NCI-H2081 treated with DMSO at 0.1 percent for 48 hours (cell line): ENCODE measurements at places on chromosomes 13 and 19.

- DNase-seq: no peak
Measured at GRCh38 chr19:41707502-41707812, 969 bp upstream of the CEACAM5 start.

- no peak for DNase-seq
Measured at GRCh38 chr19:51803519-51803918, 8.6 kb downstream of the FPR3 start.

- DNase-seq: no peak
Measured at GRCh38 chr13:52449331-52450011, 963 bp downstream of the VPS36 start.

DNA sequence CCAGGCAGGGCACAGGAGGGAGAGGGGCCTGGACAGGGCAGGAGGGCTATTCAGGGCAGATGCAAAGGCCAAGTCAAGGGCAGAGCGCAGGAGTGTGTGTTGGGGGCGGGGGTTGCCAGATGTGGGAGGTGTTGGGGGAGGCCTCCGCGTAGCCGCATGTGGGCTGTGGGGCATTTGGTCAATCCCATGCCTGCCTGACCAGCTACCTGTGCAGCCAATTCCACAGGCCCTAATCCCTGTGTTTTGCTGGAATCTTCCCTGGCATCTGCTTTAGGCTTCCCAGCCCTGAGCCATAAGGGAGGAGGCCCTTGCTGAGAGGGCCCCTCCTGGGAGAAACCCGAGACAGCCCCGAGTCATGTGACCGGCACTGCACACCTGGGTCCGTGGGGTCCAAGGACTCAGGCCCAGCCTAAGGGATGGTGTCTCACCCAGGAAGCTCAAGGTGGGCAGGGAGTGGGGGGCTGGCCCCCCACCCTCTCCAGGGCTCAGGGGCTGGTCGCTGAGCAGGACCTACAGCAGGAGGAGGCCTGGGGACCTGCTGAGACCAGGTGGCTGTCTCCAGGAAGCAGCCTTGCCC is 20.3 kb downstream of the RFX1 start:
- DNase-seq: no peak

DNA sequence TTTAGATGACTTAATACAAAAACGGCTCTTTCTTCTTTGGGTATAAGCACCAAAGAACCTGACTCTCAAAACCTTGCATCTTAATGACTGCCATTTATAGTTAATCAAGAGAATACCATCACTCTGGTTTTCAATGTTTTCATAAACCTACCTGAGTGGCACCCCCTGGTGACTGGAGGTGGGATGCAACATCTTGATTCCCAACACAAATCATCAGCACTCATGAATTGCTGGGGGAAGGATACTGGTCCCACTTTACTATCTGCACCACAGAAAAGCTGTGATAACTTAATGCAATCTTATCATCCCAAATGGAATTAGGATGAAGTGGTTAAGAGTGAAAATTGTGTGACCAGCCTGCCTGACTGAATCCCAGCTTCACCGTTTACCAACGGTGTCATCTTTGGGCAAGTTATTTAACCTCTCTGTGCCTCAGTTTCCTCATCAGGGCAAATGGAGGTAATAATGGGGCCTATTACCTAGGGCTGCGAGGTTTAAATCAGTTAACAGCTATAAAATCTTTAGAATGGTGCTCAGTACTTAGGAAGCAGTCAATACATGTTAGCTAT is 366.4 kb downstream of the KLF12 start:
- DNase-seq: no peak

GRCh38 chr13:21465710-21466160 is 6.6 kb upstream of the ZDHHC20 start:
- no peak for DNase-seq

DNA sequence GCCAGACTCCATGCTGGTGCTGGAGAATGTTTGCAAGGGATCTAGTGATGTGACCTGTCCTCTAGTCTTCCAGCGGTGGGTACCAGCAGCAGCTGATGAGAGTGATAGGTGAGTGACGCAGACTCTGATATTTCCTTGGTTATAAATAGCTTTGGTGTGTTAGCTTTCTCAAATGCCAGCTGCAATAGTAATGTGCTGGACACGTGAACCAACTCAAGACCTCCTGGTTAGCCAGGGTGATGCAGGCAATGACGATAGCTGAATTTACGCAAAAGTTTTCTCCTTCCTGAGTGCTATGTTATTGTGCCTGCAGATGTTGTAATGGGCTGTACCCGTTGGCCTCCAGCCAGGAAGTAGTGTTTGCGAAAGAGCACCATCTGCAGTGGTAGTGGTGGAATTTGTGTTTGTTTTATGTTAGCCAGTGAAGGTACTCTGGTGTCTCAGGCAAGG is 129.5 kb downstream of the CYSLTR2 start:
- no peak for DNase-seq

GRCh38 chr19:38210458-38210987 is 13.5 kb downstream of the DPF1 start:
- DNase-seq: no peak

DNA sequence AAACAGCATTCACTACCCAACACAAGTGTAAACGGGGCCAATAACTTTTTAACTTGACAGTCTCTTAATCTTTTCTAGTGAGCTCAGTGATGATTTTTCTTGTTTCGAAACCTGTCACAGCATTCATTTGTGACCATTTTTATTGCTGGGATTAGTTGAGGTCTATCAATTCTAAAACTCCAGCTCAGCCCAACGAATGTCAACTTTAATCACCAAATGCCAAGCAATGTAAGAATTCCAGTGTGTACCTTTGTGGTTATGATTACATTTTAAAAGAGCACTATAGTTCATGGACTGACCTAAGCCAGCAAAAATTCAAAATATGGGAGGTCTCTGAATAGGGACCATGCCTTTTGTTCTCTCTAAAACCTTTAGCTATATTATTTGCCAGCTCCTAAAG is 694.3 kb upstream of the SGCG start:
- DNase-seq: no peak

DNA sequence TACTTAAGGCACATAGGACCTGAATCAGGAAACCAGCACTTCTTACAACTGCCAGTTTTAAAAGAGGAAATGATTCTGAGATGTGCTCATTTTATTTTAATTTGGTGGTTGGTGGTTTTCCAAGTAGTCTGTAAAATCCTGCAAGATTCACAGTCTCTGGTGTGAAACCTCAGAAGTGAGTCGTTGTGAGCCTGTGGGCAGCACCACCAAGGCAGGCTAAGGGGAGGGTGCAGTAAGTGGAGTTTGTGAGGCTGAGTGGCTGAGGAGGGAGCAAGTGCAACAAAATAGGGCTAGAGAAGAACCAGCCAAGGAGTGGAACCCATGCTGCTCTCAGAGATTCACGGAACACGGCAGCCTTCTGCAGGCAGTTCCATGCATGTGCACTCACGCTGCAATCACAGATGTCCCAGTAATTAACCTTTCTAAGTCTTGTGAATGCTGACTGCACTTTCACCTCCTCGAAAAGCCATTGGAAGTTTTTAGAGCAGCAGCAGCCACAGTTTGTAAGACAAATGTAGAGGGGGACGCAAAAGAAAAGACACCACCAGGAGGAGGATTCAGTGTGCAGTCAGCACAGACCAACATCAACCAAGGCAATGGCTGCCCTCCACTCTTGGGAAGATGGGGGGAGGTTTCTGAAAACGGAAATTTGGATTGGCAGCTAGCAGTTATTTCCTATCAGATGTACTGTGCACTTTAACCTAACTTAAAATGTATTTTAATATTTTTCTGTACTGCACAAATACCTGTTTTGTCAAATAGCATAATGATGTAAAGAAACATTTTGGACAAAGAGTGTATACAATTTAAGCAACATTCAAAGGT is 44.9 kb downstream of the ESD start:
- DNase-seq: no peak

GRCh38 chr19:16522559-16523377 is 19.5 kb downstream of the CHERP start:
- DNase-seq: no peak

GRCh38 chr13:93709506-93710244 is 483.1 kb downstream of the GPC6 start:
- DNase-seq: no peak

DNA sequence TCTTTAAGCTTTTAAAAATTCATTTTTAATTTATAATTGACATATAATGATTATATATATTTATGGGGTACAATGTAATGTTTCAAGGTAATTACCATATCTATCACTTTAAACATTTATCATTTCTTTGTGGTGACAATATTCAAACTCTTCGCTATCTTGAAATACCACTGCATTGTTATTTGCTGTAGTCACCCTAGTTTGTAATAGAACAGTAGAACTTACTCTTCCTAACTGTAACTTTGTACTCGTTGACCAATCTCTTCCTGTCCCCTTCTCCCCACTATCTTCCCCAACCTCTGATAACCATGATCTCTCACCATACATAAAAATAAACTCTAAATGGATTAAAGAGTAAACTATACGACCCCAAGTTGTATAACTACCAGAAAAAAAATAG is 20.4 kb downstream of the COG6 start:
- no peak for DNase-seq

- DNase-seq: no peak
Measured at GRCh38 chr13:32284927-32285632, 30.1 kb downstream of the ZAR1L start.

DNA sequence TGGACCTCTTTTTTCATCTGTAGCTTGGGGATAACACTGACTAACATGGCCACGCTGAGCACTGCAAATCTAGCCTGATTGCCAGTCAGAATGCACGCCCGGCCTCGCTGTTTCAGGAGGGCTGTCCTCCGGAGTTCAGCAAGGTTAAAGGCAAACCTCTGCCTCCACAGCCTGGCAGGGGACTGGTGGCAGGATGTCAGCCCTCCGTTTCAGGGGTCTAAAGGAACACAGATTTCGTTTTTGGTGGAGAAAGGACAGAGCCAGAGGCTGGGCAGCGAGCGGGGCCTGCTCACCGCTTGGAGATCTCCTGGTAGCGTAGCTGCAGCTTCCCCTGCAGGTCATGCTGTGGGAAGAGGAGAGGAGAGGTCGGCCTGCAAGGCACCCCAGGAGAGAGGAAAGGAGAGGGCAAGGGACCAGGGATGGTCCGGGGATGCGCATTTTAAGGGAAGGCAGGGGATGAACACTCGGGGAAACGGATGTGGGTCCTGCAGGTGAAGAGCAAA is 560 bp downstream of the NDUFA7 start:
- DNase-seq: no peak

DNA sequence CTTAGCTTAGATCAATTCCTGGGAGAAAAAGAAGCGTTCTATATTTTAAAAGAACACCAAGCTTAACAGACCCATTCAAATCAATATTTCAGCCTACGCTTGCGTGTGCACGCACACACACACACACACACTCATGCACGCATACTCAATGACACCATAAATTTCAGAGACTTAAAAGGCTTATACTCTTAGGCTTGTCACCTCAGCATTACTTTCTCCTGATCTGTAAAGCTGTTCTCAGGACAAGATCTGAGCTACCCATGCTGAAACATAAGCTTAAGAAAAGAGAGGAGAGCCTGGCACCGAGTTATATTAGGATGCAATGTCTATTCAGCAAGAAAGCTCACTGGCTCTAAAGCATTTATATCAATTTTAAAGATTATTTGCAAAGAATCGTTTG is 368.5 kb downstream of the FGF14 start:
- no peak for DNase-seq

DNA sequence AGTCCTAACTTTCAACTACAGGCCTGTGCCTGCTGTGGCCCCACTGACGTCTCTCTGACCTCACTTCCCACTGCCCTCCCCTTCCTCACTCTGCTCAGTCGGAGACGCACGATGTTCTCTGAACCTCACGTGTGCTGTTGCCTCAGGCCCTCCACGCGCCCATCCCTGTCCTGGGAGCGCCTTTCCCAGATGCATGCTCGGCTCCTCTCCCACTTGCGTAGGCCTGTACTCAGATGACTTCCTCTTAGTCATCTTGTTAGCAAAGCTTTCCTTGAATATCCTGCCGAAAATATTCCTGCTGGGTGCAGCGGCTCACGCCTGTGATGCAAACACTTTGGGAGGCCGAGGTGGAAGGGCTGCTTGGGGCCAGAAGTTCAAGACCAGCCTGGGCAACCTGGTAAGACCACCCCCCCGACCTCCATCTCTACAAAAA is 9.3 kb upstream of the SYT5 start:
- DNase-seq: no peak

DNA sequence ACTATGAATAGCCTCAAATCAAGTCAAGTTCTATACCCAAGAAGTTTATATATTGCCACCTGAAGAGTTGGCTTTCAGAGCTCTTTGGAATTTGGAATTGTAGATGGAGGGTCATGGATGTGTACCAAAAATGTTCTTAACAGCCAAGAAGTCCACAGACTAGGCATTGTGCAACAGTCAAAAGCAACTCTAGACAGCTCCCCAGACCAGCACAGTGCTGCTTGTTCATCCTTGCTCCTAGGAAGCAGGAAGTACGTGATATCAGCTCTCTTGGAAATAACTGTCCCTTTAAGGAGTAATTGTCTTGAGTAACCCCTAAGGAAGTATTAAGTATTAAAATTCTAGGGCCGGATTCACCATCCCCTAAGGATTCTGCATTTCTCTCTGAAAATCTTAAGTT is 30.7 kb upstream of the IL17D start:
- no peak for DNase-seq
